Caki2 (cell line): ENCODE measurements at places on chromosomes 12 and 14. TPM values are rescaled to one million over a fixed set of nuclear protein-coding genes. Genes with fewer than 3 reads are reported as not detected.

Gene ARHGEF40
- total RNA-seq: 32.4 and 35.9 TPM in 2 replicates

Gene KRT8
- 1,565 and 1,569 TPM in 2 replicates for total RNA-seq

DNA sequence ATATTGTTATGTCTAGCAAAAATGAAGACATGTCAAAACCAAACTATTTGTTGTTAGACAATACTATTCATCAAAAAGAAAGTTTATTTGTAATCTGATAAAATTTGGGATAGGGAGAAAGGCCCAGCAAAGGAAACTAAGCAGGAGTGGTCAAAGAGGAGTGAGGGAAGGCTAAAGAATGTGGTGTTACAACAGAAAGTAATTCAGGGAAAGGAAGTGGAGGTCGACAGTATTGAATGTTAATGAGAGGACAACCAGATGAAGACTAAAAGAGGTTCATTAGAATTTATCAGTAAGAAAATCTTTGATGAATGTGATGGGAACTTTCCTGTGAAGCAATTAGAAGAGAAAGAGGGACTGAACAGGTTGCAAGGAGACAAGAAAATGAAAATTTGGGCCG lies 33.9 kb downstream of the PLCZ1 start:
- no peak for DNase-seq

- DNase-seq: no peak
These were observed 115.1 kb upstream of the PCED1B start for GRCh38 chr12:46963977-46964971.

DNA sequence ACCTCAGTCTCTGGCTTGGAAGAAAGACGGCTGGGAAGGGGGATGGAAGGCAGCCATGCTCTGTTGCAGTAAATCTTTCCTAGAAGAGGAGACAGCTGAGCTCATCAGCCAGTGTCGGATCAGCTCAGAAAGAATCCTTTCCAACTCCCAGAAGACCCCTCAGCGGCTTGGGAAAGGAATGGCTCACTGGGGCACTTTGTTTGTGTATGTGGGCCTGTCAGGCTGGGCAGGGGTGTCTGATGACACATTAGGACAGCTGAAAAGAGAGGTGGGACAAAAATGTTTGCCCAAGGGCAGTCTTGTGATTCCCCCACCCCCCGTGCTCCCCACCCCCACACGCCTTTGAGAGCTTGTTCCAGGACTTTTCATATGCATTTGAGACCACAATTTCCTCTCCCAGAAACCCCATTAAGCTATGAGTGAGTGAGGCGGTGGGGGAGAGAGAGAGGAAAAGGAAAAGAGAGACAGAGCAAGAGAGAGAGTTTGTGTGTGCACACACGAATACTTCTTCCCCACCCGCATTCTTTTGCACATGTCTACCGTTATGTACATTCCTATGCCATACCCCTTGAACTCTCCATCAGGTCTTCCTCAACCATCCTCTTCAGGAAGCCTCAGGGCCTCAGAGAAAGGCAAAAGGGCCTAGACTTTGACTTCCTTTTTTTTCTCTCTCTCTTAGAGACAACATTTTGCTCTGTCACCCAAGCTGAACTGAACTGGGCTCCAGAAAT lies 198.9 kb downstream of the ZFP36L1 start:
- peak; percentile 12 for DNase-seq

DNA sequence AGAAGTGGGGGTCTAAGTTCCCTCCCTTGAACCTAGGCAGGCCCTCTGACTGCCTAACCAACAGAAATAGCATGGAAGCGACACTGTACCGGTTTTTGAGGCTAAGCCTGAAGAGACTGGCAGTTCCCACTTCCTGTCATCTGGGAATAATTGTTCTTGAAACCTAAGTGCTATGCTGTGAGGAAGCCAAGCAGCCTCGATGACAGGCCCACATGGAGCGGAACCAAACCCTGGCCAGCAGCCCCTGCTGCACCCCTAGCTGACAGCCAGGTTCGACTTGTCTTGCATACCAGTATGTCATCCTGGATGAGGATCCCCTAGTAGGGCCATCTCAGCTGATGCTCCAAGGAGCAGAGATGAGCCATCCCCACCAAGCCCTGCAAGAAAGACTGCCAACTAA lies 6.4 kb upstream of the GPR68 start:
- DNase-seq: no peak

DNA sequence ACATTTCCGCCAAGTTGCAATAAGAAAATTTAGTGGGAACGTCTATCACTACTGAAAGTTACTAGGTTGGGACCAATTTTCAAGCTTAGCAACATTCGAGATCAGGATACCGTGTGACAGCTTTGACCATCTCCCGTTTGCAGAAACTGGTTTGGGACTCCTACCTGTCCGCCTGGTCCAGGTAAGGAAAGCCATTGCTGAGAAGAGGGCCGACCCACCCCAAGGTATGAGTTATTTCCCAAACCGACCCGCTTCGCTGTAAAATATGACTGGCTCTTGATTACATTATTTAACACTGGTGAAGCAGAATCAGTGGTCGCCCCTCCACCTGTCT lies 271 bp downstream of the DNAI7 start:
- no peak for DNase-seq

- no peak for DNase-seq
These were observed 14.8 kb downstream of the JDP2 start for GRCh38 chr14:75442642-75443041.

DNA sequence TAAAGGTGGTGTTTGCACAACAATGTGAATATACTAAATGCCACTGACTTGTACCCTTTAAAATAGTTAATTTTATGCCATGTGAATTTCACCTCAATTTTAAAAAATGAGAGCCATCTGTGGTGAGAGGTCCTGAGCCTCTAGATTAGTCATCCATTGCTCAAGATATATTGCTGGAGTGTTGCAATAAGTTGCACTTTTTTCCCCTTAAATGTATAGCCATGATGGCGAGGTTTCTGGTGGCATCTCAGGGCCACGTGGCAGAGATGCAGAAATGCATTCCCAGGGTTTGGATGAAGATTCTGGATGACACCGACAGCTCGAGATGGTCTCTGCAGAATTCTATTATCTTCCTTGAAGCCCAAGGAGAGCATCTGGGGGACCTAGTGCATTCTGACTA lies 153.7 kb downstream of the AACS start:
- DNase-seq: no peak

DNA sequence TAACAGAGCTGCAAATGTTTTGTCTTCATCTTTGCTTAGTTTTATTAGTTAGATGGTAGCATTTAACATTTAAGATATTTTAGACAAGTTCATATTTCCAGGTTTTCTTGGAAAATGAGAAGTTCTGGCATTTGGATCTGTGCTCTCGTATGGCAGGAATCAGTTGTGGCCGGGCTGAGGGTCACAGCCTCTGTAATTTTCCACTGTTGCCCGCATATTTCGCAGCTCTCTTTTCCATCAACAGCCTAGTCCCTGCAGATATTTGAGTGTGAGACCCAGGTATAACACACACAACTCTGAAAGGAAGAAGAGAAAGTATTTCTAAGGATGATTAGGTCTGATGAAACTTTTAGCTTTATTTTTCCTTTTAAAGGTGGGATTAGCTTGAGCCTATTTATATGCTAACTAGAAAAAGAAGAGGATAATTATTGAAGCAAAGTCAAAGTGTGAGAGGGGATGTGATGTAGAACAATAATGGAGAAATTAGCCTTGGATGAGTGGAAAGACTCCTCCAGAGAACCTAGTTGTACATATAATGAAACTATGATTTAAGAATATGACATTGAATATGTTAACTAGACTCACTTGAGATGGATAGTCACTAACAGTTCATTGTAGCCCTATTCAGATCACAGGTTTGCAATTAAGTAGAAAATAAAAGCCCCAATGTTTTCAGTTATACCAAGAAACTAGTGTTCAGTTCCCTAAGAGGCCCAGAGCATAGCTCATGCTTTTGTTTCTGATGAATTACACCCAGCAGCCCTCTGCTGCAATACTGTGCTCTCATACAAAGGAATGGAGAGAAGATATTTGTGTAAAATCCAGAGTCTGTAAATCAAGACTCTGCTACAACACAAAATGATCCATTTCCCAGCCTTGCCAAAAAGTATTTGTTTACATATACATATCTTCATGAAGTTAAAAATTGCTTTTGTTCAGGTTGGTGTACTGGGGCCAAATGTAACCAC lies 158.4 kb downstream of the C12orf50 start:
- DNase-seq: no peak

DNA sequence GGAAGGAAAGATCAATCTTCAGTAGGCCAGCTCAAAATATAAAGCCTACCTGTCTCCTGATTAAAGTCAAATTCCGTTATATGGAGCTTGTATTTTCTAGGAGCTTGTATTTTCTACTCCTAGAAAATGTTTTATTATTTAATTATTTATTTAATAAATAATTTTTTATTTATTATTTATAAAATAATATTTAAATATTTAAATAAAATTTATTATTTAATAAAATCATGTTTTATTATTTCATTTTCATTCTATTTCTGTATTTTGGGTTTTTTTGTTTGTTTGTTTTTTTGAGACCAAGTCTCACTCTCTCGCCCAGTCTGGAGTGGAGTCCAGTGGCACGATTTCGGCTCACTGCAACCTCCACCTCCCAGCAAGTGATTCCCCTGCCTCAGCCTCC lies 9.7 kb downstream of the OR6C75 start:
- no peak for DNase-seq

GRCh38 chr12:3533703-3534386 lies 42.8 kb downstream of the PRMT8 start:
- no peak for DNase-seq

GRCh38 chr14:53384073-53384472 lies 230.9 kb upstream of the DDHD1 start:
- DNase-seq: no peak

- no peak for DNase-seq
These were observed 466.3 kb downstream of the DIO2 start for GRCh38 chr14:79745046-79745445.

DNA sequence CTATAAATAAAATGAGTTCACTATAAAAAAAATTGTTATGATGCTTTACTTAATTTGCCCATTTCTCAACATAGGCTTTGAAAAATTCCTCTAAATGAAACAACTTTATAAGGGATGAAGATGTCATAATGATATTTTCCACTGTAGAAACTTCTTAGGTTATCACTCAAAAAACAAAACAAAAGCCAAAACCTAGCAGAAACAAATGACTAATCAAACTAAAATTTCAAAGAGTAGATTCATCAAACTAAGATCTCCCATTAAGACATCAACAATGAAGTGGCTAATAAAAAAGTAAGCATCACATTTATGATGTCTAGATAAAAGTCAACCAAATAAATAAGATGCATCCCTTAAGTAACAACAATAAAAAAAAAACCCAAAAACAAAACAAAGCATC lies 36.9 kb upstream of the TTC7B start:
- DNase-seq: no peak

- peak; percentile 26 for DNase-seq
These were observed 82.3 kb downstream of the TNFAIP2 start for GRCh38 chr14:103205541-103205906.
